ENCODE measurements at places on chromosomes 16 and 17. TPM values are rescaled to one million over a fixed set of nuclear protein-coding genes. Genes with fewer than 3 reads are reported as not detected.

Gene SLC43A2
- 2.9 TPM for total RNA-seq

Gene DNAI2
- total RNA-seq, result not detected

Gene OR4D1
- not detected for total RNA-seq

Gene SPATA33
- total RNA-seq, result 2.0 TPM

Gene CLEC18C
- total RNA-seq, result not detected

Gene TMEM238L
- total RNA-seq, result not detected

Gene ASB16
- total RNA-seq, result not detected

Gene KCNAB3
- not detected for total RNA-seq

Gene CD300E
- total RNA-seq, result not detected
